Ureter (tissue), 1 donor: ENCODE measurements at places on chromosomes 3 and 15.

- DNase-seq: no peak
Measured at GRCh38 chr15:87829332-87830050, 427.0 kb downstream of the NTRK3 start.

DNA sequence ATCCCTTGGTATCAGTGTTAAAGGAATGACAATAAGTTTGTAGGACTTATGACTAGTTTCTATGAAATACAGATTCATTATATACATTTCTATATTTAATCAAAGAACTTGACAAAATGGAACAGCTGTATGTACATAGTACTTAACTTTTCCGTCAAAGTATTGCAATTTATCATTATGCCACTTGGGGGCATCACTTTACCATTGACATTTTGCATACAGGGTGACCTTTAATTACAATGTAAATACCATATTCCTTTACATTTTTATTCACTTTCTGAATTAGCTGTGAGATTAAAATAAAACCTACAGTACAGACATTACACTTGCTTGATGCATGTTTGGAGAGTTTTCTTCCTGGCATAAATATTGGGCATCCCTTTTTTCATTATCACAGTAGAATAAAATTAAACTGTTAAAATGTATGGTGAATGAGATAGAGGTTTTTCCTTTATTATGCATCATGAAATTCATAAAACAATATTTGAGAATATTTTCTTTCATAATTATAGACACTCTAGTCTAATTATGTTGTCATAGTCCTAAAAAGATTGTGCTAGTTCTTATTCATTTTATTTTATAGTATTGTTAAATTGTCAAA is 6.9 kb downstream of the NEK11 start:
- no peak for DNase-seq

DNA sequence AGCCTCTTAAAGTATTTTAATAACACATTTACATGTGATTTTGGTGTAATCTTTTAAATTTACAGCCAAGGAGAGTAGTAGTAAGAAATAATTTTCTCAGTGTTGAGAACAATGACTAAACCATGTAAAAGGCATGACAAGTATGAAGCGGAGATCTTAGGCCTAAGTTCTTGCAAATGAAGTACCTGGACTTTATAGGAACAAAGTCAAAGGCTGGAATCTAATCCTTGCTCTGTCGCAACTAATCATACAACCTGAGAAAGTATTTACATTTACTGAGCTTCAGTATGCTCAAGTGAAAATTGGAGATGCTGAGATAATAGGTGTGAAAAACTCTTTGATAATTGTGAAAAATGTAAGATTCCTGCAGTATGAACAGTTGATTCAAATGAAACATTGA is 86.4 kb upstream of the VGLL3 start:
- DNase-seq: no peak

DNA sequence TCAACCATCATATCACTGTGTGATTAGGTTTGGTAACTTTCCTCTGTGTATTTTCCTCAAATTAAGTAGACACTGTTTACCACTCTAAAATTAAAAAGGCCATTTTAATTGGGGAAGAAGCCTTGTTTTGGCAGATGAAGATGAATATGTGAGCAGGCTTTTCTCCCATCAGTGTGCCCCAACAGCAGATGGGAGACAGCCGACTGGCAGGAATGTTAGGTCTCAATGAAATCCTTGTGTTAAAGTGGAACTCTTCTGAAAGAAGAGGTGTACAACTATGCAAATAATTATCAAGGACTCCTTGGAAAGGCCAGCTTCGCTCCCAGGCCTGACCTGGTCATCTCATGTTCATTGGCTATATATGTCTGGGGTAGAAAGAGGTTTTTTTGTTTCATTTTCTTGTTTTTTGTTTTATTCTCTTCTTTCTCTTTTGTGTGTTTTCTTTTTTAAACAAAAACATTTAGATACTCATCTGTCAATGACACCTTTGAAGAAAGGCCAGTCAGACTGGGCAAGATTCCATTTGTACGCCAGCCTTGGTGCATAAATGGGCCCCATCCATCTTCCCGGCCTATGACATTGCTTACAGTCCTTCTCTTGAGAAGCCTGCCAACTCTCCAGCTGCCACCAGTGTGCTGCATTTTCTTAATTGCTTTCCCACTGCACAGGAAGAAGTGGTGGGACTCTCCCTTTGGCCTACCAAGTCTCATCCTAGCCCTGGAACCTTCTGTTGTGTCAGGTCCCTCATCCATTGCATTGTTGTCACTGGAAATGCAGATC is 25.8 kb downstream of the LRTM1 start:
- no peak for DNase-seq

DNA sequence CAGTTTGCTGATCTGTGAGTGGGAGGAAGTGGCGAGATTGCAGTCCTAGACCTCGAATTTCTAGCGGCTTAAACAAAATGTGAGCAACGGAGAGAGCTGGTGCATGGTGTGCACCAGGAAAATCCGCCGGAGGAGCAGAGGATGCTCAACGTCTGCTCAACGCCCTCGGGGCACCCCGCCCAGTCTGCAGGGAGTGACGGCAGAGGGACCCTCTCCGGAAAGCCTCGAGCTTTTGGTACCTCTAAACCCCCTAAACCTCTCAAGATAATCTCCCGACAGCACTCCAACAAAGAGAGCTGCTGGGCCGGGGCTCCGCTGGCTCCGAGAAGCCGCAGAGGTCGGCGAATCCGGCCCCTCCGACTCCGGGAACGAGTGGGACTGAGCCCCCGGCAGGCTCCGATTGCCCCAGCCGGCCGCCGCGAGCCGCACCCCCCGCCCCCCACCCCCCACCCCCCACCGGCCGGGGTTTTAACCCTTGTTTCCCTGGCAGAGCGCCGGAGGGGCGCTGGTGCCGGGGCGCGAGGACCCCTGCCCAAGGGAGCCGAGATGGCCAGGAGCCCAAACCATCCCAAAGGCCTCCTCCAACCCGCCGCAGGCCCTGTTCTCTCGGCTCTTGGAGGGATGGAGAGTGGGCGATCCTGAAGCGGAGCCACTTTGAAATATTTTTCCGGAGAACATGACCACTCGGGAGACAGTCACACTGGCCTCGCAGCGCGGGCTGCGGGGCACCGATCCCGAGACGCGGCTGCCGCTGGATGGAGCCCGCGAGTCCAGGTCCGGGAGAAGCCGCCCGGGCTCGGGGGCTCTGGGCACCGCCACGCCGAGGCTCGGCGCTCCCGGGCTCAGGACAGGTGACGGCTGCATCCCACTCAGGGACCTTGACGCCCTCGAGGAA is 1.5 kb downstream of the MEGF11 start:
- peak; percentile 48 for DNase-seq

DNA sequence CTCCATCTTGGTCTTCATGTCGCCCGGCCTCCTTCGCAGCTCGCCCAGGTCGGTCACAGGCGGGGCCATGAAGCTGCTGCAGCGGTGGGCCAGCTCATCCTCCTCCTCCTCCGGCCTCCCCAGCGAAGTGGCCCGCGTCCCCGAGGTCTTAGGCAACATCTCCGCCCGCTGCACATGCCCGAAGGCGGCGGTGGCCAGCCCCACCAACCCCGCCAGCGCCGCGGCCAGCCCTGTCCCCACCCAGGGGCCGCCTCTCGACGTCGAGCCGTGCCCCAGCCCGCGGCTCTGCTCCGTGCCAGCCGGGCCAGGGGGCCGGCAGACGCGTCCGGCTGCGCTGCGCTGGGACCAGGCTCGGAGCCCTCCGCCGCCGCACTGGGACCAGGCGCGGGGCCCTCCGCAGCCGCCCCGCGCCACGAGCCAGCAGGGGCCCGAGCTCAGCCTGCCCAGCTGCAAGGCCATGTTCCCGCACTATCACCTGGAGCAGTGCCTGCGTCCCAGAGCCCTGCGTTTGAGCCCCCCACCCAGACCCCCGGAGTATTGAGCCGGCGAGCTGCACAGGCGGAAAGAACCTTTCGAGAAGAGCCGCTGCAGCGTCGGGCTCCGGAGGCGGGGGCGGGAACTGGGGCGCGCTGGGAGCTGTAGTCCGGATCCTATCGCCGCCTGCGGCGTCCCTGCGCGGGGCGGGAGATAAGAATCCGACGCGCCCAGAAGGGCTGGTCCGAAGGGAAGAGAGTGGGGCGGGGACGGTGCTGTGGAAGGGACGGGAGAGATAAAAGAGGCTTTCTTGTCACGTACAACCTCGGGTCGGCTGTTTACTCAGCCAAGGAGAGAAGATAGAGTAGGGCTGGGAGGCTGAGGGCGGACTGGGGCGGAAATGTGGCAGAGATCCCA is at the start of gene CPOX:
Gene CPOX (minus strand): TSS at position 566 of the 891 bp plus-strand sequence. CDS start 107 bp downstream, at position 459.
- DNase-seq: peak; percentile 91

GRCh38 chr3:184812662-184813042 is 686 bp downstream of the VPS8 start:
- no peak for DNase-seq

- DNase-seq: no peak
Measured at GRCh38 chr3:64594134-64594533, 93.7 kb downstream of the ADAMTS9 start.

DNA sequence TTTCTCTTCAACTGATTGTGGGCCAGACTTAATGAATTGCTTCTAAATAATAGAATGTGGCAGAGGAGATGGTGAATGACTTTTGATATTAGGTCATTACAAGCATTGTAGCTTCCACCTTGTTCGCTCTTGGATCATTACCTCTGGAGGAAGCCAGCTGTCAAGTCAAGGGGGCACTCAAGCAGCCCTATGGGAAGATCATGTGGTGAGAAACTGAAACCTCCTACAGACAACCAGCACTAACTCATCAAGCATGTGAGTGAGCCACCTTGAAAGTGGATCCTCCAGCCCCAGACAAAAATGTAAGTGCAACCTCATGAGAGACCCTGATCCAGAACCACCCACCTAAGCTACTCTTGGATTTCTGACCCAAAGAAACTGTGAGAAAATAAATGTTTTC is 109.8 kb upstream of the TBC1D5 start:
- DNase-seq: no peak

DNA sequence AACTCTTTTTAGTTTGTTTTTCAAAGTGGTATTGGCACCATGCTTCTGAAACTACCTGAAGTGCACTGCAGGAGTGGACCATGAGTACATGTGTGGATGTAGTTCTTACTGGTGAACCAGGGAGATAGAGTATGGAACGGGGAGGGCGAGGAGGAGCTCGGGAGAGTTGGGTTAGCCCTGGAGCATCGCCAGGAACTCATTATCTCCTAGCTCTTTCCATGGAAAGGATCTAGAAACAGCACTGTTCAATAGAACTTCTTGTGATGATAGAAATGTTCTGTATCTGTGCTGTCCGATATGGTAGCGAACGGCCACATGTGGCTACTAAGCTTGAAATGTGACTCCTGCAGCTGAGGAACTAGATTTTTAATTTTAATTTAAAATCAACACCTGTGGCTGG is 47.3 kb downstream of the VGLL4 start:
- DNase-seq: no peak

GRCh38 chr15:90049666-90050604 is 48.8 kb downstream of the ZNF710 start:
- DNase-seq: no peak

- DNase-seq: no peak
Measured at GRCh38 chr15:60000113-60000823, 3.8 kb upstream of the FOXB1 start.

DNA sequence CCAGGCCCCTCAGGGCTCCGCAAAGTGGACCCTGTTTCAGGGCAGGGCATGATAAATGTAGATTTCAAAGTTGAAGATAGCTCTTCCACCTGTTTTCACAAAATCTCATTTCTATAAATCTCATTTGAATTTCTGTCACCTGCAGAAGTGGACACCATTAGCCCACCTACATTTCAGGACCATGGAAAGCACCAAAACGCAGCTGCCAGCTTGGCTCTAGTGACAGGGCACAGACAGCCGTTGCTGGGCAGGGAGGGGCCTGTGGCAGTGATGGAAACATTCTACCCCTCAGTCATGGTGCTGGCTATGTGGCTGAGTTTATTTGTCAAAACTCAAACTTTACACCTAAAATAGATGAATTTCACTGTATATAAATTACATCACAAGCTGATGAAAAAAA is 40.4 kb downstream of the PRR23E start:
- no peak for DNase-seq

- DNase-seq: no peak
Measured at GRCh38 chr3:29557186-29557585, 276.3 kb downstream of the RBMS3 start.

DNA sequence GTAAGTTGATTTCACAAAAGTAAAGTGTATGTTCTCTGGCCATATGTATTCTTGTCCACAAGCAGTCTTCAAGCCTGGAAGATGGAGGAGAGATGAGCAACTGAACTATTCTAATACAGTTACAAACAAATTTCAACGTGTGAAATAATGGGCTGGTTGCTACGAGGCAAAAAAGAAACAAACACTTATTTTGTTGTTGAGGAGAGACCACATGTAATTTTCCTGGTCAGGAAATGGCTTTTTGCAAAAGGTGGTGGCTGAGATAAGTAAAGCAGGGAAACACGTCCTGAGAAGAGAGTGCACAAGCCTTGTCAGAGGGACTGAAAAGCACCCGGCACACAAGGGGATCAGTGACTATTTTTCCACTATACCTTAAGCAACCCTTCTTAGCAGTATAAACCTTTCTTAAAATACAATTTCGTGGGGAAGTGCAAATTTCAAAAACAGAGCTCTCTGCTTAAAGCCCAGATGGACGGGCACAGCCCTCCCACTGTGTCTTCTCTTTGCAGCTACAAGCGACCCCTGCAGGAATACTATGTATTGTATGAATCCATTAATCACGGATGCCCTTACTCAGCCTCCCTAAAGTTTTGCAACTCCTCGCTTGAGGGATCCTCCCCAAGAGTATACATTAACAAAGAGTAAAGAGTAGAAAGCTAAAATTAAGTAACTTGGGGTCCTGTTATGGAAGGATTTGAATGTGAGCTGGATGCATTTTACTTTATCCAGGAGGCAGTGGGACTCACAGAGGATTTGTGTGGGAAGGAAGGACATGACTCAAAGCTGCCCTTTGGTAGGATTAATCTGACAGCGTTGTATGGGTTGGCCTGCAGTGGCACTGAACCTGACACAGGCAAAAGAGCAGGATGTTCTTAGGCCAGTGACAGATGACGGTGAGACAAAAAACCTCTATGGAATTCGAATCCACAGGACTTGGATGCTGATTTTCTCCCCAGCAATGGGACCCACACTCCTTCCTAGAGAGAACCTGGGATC is 253.7 kb downstream of the IL5RA start:
- no peak for DNase-seq

DNA sequence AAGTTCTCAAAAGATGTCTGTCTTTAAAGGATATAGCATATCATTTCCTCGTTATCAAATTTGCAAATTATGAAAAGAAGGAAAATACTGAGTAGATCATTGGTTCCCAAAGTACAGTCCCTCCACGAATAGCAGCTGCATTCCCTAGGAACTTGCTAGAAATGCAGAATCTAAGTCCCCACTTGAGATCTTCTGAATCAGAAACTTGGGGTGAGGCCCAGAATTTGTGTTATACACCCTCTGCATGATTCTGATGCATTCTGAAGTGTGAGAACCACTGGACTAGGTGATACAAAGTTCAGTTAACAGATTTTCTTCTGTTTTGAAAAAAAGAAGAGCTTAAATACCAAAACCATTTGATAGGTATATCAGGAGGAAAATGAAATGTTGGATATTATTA is 77.1 kb downstream of the SLC25A26 start:
- DNase-seq: no peak

DNA sequence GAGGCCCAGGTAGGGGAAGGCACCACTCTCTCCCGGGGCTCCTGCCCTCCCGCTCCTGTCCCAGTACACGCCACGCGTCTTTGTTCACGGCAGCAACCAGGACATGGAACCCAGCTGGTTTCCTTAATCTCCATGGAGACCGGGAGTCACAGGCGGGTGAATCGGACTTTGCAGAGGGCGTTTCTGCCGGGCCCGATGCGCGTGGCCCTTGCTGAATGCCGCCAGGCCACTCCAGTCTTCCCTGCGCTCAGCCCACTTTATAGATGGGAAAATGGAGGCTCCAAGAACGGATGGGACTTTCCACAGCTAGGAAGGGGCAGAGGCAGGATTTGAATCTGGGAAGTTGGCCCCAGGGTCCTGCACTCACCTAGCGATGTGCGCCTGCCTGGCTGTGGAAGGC is 7.4 kb downstream of the PLXND1 start:
- no peak for DNase-seq

- DNase-seq: no peak
Measured at GRCh38 chr3:58013099-58013498, 4.9 kb downstream of the FLNB start.
